AG09319 (cell line): ENCODE measurements at places on chromosomes 1 and 21.

GRCh38 chr1:119743308-119743707, 25.4 kb downstream of the HMGCS2 start:
- DNase-seq, result no peak

DNA sequence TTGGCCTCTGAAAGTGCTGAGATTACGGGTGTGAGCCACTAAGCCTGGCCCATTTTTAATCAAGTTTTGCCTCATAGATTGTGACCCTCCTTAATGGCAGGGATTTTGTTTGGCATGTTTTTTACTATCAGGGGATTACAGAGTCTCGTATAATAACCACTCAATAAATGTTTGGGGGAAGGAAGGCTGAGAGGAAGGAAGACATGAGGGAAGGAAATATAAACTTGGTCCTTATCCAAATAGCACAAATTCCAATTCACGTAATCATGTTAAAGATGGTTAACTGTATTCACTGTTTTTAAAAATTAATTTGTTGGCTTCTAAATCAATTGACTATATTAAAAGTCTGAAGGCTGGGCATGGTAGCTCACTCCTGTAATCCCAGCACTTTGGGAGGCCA, 30.9 kb upstream of the SERTAD4 start:
- no peak for DNase-seq

DNA sequence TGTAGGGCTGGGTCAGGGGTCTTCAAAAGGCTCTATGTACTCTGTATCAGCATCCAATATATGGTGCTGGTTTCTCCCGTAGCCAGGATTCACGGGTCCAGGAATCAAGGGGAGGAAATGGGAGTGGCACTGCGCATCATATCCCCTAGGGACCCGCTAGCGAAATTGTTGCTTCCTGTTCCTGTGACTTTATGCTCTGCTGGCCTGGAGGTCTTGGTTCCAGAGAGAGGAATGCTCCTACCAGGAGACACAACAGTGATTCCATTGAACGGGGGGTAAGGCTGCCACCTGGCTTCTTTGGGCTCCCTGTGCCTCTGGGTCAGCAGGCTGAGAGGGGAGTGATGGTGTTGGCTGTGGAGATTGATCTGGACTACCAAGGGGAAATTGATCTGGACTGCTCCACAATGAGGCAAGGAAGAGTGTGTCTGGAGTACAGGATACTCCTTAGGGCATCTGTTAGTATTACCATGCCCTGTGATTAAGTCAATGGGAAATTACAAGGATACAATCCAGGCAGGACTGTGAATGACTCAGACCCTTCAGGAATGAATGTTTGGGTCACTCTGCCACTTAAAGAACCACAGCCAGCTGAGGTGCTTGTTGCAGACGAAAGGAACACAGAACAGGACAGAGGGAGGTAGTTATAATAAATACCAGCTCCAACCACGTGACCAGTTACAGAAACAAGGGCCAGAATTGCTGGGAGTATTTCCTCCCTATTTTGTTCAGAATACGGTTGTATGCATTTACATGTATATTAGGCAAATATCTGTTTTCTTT, 10.2 kb downstream of the SPSB1 start:
- peak; percentile 78 for DNase-seq

DNA sequence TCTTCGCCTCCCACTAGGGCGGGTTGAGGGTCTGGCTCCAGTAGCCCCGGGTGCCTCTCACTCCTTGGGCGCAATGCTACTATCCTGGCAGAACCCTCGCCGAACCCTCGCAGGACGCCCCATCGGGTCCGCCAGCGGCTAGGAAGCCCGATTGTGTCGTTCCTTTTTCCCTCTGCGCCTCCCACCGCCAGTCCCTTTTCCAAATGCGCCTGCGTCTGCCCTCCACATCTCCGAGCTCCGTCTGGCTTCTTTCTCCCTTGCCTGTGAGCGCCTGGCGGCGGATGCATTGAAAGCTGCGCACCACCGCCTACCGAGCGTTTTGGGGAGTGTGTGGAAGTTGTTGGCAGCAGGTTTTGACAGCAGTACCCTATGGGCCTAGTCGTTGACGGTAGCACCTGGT, 1.0 kb upstream of the DIRAS3 start:
- DNase-seq, result peak; percentile 42

- DNase-seq, result no peak
Observed at GRCh38 chr1:89460325-89460724, 64.3 kb upstream of the LRRC8B start.

- DNase-seq, result no peak
Observed at GRCh38 chr1:227174164-227174563, 144.1 kb downstream of the CDC42BPA start.

DNA sequence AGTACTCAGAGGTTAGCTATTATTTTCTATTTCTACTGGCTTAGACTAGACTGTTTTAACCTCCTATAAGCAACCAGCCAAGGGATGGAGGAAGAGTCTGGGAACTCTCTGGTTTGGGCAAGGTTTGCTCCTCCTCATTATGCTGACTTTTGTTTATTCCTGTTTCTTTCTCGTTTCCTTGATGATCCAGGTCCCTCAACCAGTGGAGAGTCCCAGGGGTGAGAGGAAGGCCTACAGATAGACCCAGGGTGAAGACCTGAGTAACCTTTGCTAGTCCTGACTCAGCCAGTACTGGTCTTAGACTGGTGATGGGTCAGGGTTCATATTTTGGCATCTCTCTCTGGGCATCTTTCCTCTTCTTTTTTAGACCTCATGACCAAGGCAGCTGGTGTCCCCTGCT, 5.4 kb downstream of the TUFT1 start:
- no peak for DNase-seq

DNA sequence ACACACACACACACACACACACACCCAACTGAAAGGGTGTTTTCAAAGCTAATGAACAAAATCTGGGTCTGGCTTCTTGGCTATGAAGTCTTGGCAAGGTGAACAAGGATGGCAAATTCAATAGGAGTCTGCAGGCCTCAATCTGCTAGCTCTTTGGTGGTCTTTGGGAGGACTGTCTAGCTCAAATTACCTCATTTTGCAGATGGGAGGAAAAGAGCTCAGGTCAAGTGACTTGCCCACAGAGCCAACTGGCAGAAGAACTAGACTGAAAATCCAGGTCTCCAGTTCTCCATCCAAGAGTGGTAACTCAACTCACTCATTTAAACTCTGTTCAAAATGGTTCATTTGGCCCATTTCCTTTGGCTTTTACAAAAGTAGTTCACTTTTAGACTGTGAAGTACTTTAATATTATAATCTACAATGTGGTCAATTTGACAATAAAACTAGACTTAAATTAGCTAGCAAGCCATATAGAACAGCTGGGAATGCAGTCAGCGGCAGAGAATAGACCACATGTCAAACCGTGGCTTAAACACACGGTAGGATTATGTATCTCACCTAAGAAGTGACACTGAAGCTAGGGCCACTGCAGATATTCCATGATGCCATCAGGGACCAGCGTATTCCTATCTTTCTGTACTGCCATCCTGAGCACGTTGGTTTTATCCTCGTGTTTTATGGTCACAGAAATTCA, 112.9 kb downstream of the APP start:
- DNase-seq, result no peak

- no peak for DNase-seq
Observed at GRCh38 chr1:117059334-117059677, 820 bp upstream of the TTF2 start.

DNA sequence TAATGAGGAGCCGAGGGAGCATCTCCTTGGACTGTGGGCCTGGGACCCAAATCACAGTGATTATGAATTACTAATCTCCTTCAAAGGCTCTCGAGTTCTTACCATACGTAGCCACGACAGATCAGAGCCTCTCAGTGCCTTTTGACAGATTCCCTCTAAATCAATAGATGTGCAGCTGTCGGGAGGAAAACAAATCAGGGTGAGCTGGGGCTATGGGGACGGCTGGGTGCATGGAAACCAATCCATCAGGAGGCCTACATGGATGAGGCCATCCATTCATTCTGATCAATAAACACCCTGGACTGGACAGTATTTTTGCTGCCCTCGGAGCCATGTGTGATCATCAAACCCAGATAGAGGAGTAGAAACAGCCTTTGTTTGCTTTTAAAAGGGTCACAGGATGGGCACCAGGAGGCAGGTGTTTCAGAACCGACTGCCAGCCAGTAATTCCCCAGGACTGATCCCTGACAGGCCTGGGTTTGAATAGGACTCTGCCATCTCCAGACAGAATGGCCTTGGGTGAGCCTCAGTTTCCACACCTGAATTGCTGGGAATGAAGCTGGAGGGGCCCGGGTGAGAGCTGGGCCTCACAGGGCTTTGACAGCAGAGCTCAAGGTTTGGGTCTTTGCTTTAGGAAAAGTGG, 532.8 kb downstream of the MATN1 start:
- no peak for DNase-seq

GRCh38 chr1:63051356-63051755, 267.4 kb downstream of the ATG4C start:
- DNase-seq, result no peak
